ENCODE measurements at places on chromosomes 6 and 20.

GRCh38 chr20:57649617-57650015, 29.4 kb upstream of the ZBP1 start:
- DNase-seq = no peak

- DNase-seq = no peak
These were observed 591.4 kb downstream of the RNF144B start for GRCh38 chr6:18978337-18979128.

- DNase-seq = no peak
These were observed 74.9 kb upstream of the UST start for GRCh38 chr6:148671952-148672351.

DNA sequence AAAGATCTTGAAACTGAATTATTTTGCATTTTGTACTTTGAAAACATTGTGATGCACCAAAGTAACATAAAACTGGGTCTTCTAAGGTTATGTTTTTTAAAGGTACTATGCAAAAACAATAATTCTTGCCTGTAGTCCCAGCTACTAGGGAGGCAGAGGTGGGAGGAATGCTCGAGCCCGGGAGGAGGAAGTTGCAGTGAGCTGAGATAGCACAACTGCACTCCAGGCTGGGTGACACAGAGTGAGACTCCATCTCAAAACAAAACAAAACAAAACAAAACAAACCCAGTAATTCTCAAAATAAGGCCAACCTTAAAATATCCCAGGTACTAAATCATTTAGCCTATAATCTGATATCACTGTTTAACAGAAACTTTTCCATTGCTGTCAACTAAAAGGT, 269.6 kb downstream of the KHDC1L start:
- peak; percentile 25 for DNase-seq

DNA sequence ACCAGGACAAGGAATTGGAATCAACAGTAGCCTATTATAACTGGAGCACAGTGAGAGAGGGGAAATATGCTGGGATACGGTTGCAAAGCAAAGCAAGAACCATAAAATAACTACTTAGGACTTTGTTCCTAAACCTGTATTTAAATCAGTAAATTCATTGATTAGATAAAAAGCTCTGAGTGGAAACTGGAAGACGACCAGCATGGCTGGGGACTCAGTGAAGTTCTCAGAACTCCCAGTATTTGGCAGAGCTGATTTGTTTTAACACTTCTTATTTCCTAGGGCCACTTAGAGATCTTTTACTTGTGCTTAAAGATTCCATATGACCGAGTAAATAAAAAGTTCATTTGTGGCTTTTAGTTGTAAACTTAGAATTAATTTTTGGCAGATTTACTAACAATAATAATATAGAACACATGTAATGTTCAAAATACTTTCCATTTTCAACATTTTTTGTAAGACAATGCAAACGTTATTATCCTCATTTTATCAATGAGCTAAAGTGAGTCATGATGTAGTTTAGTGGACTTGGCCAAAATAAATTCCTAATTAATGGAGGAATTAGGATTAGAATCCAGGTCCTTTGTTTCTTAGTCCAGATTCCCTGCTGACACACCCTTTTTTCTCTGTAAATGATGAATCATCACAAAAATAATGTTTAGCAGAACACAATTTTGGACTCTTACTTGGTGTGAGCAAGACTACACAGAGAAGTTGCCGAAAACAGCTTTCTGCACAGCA, 392.9 kb downstream of the GJA1 start:
- DNase-seq = no peak

DNA sequence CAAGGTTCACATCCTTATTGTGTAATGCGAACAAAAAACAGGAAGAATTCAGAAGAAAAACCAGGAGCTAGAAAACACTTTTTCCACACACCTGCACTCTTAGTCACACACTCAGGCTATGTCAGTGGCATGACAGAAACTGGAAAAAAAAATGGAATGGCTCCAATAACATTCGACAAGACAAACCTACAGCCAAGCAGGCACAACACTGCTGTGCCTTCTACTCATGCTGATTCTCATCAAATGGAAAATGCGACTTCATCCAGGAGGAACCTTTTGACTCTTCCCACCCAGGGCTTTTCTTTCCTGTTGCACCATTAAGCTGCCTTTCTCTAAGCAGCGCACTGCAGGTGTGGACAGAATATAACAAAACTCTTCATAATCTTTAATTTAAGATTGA, 163.2 kb upstream of the BTBD3 start:
- no peak for DNase-seq

DNA sequence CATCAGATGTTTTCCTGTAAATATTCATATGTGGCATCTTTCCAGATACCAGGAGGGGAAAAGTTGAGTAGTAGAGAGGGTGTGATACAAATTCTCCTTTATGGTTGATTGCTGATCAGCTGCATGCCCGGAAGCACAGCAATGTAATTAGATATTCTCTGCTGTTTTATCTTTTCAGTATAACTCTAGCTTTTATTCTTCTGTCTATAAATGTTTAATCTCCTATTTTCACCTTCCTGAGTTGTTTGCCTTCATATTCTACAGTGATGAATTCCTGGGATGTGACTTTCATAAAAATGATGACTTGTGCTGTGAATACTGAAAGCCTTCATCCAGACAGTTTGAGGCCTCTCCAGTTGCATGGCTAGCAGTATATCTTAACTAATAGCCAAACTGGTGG, 53.7 kb downstream of the SH3BGRL2 start:
- DNase-seq = no peak

GRCh38 chr20:63216041-63216848, at the start of gene YTHDF1:
Gene YTHDF1 (minus strand): TSS chr20:63216131. CDS start chr20:63215892, 239 bp downstream.
- DNase-seq = peak; percentile 97

- no peak for DNase-seq
These were observed 63.7 kb upstream of the GMDS start for GRCh38 chr6:2309122-2309521.

- no peak for DNase-seq
These were observed 169.1 kb downstream of the ERMARD start for GRCh38 chr6:169920359-169921020.

DNA sequence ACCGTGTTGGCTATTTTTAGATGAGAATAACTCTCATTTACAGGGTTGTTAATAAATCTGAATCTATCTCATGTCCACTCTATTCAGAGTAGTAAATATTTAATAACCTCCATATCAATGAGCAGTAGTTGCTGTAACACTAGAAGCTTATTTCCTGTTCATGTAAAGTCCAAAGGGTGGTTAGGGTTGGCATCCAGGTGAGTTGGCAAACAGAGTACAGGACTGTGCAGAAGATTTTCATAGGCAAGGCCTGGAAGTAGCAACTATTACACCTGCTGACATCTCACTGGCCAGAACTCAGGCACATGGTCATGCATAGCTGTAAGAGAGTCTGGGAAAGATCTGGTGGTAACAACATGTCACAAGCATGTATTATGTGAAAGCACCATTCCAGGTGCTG, 147.5 kb downstream of the PHF3 start:
- no peak for DNase-seq

- DNase-seq = no peak
These were observed 80.2 kb downstream of the FAM50B start for GRCh38 chr6:3929281-3929798.

DNA sequence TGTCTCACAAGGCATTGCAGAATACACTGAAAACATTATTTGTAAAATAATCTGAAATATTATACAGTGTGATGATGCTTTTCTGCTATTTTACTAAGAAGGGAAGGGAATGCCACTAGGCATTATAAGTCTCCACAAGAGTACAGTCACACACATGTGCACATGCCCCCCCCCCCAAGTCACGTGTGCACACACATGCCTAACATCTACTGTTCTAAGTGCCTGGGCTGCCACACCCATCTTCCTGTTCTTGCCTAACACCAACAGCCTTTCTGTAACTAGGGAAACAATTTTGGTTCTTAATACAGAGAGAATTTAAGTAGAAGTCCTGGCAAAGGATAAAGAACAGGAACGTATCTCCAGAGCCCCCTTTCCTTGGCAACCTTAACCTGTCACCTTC, 58.2 kb upstream of the BCLAF1 start:
- DNase-seq = no peak

GRCh38 chr20:34517114-34517505, 888 bp downstream of the DYNLRB1 start:
- DNase-seq = no peak

- DNase-seq = no peak
These were observed 942.9 kb upstream of the EPHA7 start for GRCh38 chr6:94362061-94362864.

DNA sequence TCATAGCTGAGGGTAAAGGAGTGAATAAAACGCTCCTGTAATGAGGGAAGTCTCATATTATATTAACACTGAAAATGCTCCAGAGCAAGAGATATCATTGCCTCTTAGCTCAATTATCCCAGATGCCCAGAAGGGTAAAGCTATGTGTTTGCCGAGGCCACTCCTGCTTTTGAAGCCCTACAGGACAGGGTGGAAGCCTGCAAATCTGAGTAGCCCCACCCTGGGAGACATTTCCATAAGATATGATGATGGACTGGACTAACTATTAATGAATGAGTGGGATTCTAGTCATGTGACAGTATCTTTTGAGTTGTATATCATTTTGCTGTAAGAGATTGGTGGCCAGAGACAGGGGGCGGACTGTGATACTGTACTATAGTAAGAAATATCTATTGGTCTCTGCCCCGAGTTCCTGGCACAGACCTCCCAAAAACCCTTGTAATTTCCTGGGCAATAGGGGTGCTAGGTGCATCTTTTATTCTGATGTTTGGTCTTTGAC, 10.5 kb upstream of the SLC22A2 start:
- DNase-seq = no peak

- DNase-seq = no peak
These were observed 103.2 kb upstream of the TNFAIP3 start for GRCh38 chr6:137763886-137764285.

DNA sequence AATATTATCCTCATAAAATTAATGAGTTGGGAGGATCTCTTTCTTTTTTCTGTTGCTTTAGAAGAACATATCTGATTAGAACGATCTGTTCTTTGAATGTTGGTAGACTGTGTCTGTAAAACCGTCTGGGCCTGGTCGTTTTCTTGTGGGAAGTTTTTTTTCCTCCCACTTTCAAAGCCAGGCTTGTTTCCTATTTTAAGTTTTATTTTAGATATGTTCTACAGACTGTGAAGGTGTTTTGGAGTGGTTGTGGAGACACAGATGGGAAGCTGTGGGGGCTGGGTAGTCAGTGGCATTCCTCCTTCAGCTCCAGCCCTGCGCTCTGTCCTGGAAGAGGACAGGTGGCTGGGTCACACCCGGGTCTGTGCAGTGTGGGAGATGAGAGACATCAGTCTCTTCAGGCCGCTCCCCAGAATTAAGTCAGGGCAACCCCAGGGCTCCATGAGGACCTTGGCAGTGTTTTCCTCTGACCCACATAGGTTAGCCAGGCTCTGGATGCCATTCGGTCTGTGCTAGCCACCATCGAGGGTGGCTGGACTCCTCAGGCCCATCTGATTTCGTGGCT, 92.0 kb upstream of the SCP2D1 start:
- DNase-seq = no peak

DNA sequence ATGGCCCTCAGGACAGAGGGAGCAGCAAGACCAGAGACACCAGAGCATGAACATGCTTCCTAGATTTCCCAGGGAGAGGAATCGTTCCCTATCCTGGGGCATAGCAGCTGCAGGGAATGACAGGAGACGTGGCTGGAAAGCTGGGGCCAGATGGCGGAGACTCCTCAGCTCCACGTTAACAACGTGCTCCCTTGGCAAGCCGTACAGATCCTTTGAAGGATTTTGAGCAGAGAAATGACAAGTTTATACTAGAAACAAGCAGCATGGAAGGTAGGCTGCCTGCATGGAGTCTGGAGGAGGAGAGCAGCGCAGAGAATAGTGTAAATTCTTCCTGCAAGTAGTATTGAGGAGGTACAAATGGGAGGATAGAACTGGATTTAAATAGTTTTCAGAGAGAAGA, 11.7 kb downstream of the MYLIP start:
- no peak for DNase-seq

- no peak for DNase-seq
These were observed 3.8 kb upstream of the IER3 start for GRCh38 chr6:30747902-30748769.

- DNase-seq = no peak
These were observed 25.3 kb upstream of the ERVFRD-1 start for GRCh38 chr6:11136809-11137208.

DNA sequence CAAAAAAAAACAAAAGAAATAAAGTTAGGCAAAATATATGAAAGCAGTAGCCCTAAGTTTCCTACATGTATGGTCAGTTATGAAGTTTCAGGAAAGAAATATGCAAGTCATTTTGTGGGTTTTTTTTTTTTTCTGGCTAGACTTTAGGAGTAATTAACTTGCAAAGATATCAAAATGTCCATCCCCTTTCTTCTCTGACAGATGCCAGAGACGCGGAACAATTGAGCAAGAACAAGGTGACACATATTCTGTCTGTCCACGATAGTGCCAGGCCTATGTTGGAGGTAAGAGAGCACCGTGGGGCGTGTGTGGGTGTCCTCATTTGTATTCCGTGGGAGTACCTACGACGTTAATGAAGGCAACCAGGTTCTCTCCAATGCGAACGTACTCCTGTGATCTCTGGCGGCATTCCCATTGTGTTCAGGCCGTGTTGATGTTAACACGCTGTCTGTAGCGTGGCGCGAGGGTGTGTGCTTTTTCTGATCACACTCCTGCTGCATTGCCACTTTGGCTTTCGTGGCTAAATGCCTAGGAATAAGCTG, 19.5 kb downstream of the DUSP22 start:
- no peak for DNase-seq

DNA sequence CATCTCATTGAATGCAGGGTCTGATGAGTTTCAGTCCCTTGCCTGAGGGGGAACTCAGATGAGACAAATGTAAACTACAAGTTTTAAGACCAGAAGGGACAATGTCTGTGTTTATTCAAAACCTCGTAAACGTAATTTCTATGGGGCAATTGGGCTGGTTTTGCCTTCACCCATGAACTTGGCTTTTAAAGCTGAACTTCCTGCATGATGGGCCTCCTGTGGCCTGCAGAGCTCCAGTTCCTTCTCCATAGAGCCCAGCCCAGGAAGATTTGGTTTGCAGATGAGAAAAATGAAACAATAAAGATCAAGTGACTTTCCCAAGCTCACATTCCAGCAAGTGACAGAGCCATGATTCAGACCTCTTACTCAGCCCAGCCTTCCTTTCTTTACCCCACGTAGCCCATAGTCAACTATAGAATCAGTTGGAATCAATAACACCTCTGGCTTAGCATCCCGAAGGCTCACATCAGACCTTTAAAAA, 612.3 kb downstream of the UTRN start:
- DNase-seq = no peak

- no peak for DNase-seq
These were observed 23.6 kb downstream of the FOXA2 start for GRCh38 chr20:22560817-22561216.

GRCh38 chr6:169829786-169830185, 78.4 kb downstream of the ERMARD start:
- no peak for DNase-seq

- DNase-seq = no peak
These were observed 96.4 kb downstream of the AIG1 start for GRCh38 chr6:143157131-143157530.

DNA sequence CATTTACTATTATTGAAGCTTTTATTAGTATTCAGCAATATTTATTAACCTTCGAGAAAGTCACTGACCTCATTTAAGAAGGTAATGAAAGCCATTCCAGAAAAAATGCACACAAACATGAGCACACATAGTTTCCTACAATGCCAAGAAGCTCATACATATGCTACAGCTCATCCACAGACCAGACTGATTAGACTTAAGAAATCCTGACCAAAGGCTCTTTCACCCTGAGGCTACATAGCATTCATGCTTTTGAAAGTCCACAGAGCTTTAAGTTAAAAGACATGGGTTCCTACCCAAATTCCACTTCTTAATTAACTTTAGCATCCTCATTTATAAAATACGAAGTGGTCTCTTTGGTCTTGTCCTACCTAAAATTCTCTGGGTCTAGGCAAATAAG, 430.4 kb downstream of the TBC1D32 start:
- no peak for DNase-seq

- no peak for DNase-seq
These were observed 26.2 kb upstream of the MLIP start for GRCh38 chr6:54085047-54085446.
